ENCODE measurements at places on chromosomes 2 and 18.

DNA sequence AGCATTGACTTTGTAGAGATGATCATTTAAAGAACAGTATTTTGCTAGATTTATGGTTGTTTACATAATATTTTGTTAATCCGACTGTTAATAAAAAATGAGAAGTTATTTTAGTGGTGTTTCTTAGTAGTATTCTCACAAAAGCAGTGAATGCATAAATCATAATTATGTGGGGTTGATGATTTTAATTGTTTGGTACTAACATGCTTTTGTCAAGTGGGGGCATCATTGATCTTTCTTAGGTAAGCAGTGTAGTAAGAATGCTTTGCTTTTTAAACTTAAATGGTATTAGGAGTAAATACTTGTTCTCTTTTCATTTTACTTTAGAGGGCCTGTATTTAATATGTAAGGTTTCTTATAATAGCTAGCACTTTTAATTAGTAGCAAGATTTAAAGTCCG, 109.2 kb upstream of the OTX1 start:
- no peak for DNase-seq

DNA sequence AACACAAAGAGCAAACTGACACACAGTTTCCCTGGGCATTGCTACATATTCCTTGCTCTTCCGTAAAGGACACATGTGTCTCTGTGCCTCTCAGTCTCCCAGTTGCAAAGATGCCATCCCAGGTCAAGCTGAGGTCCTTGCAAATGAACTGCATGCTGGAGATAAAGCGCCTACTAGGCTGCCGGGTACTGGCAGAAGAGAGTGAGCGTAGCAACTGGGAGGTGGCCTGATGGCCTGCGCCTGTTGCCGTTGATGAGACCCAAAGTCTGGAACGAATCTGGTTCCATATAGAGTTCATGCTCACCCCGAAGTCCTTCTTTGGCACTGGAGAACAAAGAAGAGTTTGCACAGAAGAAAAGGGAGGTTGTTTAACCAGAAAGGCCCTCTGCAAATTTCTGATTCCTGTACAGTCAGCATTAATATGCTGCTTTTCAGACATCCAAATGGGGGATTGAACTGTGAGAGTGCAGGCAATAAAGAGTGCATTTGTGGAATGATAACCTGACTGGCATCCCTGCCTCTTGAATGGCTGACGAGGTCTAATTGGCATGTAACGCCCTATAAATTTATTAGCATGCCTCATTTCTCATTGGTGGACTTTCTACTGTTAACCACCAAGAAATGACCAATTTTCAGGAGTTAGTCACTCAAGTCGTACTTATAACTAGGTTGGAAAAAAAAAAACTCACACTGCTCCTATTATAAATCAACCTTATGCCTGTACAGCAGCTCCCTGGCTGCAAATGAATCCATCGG, 78.7 kb downstream of the GBX2 start:
- no peak for DNase-seq

GRCh38 chr2:157839822-157840221, 36.3 kb downstream of the ACVR1 start:
- no peak for DNase-seq

- no peak for DNase-seq
Measured at GRCh38 chr2:166140932-166141331, 13.1 kb upstream of the SCN1A start.

GRCh38 chr2:237692601-237693290, 65.4 kb downstream of the LRRFIP1 start:
- no peak for DNase-seq

DNA sequence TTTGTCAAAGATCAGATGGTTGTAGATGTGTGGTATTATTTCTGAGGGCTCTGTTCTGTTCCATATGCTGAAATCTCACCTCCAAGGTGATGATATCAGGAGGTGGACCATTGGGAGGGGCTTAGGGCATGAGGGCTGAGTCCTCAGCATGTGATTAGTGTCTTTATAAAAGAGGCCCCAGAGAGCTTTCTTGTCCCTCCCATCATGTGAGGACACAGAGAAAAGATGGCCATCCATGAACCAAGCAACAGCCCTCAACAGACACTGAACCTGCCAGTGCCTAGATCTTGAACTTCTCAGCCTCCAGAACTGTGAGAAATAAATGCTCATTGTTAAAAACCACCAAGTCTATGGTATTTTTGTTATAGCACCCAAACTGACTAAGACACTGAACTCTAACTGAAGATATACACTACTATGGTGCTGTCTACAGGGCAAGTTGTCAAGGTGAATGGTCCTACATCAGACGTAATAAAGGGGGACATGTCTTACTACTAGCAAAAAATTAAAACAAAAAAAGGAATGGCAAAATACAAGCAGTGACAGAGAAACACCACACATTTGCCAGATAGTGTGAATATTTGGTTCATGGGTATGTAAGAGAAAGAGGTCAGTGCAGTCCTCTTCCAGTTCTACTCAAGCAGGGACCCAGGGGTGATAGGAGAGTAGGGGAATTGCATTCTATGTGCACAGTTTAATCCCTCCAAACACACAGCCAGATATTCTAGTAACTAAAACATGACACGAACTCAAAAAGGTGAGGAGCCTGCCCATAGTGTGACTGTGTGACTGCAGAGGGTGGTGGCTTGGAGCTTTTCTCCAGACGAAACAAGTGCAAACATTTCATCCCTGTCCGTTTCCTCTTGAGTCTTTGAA, 164.4 kb upstream of the MYCN start:
- DNase-seq: no peak

GRCh38 chr2:236679884-236680860, 110.5 kb downstream of the ACKR3 start:
- no peak for DNase-seq

DNA sequence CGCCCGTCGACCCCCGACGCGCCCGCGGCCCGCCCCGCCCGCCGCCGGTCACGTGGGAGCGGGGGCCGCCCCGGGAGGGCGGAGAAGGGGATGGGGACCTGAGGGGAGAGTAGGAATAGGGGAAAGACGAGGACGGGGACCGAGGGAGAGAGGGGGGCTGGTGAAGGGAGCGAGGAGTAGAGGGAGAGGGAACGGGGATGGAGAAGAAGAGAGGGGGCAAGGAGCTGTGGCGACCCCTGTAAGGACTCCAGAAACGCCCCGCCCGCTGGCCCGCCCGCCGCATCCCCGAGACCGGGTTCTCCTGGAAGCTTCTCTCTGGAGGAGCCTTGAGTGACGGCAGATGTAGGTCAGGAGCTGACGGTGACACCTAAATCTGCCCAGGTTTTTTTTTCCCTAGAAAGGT, 615 bp downstream of the ADNP2 start:
- no peak for DNase-seq

DNA sequence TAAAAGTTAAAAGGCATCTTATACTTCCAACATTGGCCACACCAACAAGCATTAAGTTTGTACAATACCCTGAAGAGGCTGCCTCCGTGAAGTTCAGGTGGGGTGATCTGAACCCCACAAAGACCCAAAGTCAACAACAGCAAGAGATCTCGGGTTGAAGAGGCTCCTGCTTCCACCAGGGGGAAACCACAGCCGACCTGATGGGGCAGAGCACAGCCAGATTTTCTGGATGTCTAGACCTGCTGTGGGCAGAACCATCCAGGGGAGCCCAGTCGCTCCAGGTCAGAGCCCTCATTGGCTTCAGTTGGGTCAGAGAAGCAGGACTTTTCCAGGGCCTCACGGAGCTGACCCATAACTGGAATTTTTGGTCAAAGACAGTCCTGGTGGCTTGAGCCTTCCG, 66.5 kb upstream of the ACKR3 start:
- DNase-seq: no peak

GRCh38 chr2:8242739-8243138, 439.1 kb upstream of the ID2 start:
- DNase-seq: no peak

DNA sequence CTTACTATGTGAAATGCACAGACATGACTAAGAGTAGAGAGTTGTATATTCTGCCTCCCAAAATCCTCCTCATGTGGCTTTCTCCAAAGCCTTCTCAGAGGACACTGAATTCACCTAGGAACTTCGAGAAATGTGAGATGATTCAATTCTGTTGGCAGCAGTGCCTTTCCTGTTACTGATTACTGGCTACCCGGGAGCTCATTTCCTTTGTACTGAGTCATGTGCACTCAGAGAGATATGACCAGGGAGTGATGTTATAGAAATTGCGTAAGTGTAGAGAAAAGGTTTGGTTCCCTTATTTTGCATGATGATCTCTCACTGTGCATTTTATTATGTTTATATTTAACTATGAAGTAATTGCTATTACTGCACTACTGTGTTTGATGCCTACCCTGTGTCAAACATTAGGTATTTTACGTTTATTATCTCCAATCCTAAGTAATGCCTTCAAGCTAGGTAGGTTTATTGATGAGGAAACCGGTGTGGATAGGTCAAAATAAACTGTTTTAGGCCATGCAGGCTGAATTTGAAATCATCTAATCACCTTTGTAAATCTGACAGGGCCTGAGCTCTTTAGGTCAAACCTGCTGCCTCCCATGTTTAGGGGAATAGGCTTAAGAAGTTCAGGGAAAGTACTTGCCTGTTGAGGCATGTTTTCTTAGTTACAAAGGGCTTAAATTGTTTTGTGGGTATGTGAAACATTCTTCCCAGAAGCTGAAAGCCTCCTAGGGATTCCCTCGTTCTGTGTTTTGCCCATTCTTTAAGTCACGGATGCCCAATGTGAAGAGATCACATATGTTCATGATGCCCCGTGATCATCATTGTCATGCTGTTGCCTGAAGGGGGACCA, 86.8 kb downstream of the FMNL2 start:
- DNase-seq: no peak
